ENCODE measurements at places on chromosomes 6 and 20. TPM values are rescaled to one million over a fixed set of nuclear protein-coding genes. Genes with fewer than 3 reads are reported as not detected.

The LPIN3 gene
- 0.43 TPM for total RNA-seq

The LINC00237 gene
- not detected for total RNA-seq

The TRIM31 gene
- total RNA-seq: not detected

The ZNF165 gene
- 0.18 TPM for total RNA-seq

DNA sequence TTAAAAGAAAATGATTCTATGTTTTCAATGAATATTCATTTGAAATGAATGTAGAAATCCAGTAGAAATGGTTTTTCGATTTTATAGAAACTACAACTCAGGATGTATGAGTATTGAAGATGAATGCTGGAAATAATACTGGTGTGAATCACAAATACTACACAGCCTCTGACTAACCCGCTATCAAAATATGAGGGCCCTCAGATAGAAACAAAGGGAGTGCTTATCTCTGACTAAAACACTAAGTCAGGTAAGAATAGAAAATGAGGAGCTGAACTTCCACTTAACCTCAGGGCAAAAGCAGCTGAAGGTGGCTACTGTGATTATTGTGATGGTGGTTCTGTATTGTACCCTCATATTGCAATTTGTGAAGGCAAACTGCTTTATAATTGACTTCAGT lies 220.9 kb upstream of the RNF217 start:
- no peak for DNase-seq

GRCh38 chr20:13525225-13525940 lies 113.3 kb downstream of the TASP1 start:
- no peak for DNase-seq

GRCh38 chr20:5433352-5433751 lies 116.6 kb upstream of the PROKR2 start:
- DNase-seq: no peak

DNA sequence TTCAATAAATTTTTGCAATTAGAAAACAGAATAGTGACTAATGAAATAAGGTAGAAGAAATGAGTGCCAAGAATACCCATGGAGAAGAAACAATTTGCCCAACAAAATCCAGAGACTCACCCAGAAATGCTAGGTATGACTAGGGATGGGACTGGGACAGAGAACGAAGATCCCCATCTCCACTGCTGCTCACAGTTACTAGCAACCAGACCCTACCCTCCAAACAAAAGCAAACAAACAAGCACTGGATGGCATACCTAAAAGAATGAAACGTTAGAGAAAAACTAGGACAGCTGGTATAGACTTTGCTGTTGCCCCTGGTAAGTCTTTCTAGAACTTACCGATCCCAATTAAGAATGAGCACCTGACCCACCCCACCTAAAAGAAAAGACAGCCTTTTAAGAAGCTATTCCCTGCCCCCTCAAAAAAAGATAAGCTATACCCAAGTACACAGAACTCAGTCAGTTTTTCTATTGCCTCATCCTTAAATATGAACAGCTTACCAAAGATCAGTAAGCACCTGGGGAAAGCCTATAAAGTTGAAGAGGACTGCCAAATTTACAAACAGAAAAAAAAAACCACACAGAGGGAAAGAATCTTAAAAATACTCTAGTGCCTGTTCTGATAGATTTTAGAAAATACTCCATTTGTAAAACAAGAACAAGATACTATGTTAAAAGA lies 31.7 kb downstream of the REPS1 start:
- no peak for DNase-seq

DNA sequence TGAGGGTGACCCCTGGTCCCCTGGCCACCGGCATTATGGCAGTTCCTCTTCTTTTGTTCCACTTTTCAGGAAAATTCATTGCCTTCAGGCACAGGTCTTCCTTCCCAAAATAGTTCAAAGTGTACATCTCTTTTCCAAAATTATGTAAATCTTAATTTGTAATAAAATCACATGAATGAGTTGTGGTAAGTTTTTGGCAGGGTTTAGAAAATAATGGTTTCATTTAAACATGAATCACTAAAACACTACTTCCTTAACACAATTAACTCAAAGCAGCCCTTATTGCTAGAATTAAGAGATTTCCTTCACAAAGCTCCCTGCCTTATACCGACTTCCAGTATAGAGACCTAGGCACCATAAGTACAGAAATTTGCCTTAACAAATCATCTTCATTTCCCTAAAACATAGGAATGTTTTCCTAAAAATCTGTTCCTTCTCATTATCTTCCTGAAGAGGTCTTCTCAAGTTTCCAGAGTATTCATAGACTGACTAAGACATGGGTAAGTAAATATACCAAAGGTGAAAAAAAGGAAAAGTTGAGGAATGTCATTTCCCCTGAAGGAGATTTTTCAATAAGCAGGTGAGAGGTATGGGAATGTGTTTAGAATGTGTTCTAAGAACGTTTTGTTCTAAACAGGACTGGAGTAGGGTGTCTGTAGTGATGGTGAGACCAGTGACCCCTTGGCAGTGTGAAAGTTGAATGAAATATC lies 148.2 kb upstream of the CITED2 start:
- DNase-seq: no peak

DNA sequence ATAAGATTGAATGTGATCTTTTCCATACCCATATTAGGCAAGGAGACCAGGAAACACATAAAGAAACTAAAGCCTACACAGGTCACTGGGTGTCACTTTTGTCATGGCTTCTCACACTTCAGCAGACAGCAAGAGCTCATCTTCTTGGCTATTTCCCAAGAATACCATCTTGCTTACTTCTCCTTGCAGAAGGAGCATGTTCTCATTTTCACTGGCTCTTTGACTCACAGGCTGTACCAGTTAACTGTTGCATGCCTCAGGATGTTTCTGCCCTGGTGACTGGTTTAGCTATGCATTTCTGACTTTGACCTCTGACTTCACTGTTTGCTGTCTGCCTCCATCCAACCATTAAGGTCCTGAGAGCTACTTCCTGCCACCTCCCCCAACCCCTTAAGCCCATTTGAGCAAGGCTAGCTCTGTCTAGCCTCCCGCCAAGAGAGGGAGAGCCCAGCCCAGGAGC lies 40.3 kb upstream of the OGFRL1 start:
- no peak for DNase-seq

GRCh38 chr20:33822423-33822822 lies 11.3 kb downstream of the CHMP4B start:
- DNase-seq: no peak

- no peak for DNase-seq
Measured at GRCh38 chr6:85252552-85252951, 197.3 kb upstream of the NT5E start.

Measured in naive thymus-derived CD4-positive, alpha-beta T cell (primary cell).